CD4-positive, alpha-beta T cell (primary cell): ENCODE measurements at places on chromosomes 4 and X.

DNA sequence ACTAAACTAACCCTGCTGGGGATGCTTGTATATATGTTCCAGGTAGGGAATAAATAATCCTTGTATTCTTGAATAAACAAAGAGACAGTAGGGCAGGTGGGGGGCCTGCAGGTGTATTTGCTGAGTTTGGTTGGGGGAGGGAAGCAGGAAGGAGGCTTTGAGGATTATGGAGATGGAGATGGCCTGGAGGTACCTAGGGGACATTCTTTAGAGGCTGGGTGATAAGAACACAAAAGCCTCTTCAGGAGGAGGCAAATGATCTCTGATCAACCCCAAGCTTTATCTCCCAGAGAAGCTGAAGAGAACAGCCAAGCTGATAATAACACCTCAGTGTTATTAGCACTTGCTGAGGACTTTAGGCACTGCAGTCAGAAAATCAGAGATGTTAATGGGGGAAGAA lies 187.7 kb downstream of the MGST2 start:
- no peak for DNase-seq

GRCh38 chrX:63503541-63503940 lies 152.4 kb upstream of the SPIN4 start:
- DNase-seq: no peak

GRCh38 chrX:19334945-19335626 lies 8.6 kb upstream of the PDHA1 start:
- no peak for DNase-seq

- no peak for DNase-seq
These were observed 299.1 kb downstream of the ARHGAP24 start for GRCh38 chr4:85774000-85774399.

GRCh38 chr4:85228264-85228663 lies 246.7 kb upstream of the ARHGAP24 start:
- DNase-seq: no peak

DNA sequence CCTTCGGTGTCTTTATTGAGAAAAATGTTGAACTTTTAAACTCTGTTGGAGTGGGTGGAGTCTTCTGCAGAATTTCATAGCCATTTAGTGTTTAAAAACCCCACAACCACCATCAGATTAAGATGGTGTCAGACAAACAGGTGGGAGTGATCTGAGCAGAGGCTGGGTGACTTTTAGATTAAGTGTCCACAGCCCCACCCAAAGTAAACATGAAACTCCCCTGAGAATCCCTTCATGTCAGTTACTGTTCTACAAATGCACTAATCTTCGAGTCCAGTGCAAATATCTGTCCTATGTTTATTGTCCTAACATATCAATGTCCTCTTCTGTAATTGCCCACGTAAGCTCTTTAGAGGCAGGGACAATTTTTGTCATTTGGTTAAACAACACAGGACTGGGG lies 175.6 kb upstream of the RBPJ start:
- DNase-seq: no peak

GRCh38 chr4:132593717-132594400 lies 555.2 kb upstream of the PCDH10 start:
- no peak for DNase-seq

- no peak for DNase-seq
These were observed 414.2 kb upstream of the DIPK2B start for GRCh38 chrX:45614853-45615252.

DNA sequence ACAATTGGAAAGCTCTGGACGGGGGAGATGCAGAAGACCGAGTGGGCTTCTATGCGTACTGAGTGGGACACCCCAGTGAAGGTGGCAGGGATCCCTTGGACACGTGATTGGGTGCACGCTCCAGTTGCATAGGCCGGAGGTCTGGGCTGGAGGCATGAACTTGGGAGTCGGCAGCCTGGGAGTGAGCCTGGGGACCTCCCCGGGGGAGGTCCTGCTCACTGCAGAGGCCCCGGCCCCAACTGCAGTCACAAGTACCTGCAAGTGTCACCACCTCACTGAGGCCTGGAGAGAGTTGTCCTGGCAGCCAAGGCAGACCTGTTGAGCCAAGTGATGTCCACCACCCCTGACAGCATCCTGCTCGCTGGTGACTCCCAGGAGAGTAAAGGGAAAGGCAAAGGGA lies 49.3 kb upstream of the HMX1 start:
- DNase-seq: no peak

GRCh38 chrX:107485013-107485412 lies 35.6 kb downstream of the FRMPD3 start:
- DNase-seq: no peak
